ENCODE measurements at places on chromosomes 1 and 21. TPM values are rescaled to one million over a fixed set of nuclear protein-coding genes. Genes with fewer than 3 reads are reported as not detected.
A peak's percentile ranks its signal among the peaks of the same experiment; 100 is the strongest.

Gene HAPLN2
- total RNA-seq: not detected

- DNase-seq: no peak
- H3K27me3 ChIP-seq: no peaks in the 10 kb centered on the region
- H3K36me3 ChIP-seq: no peaks in the 10 kb centered on the region
- no peak overlapping the region for H3K4me3 ChIP-seq
- no peaks in the 10 kb centered on the region for H3K4me1 ChIP-seq
Measured at GRCh38 chr1:57026624-57027354, 61.0 kb upstream of the C8B start.

Gene NBPF4
- total RNA-seq: not detected

GRCh38 chr1:53166912-53167311, 24.5 kb upstream of the SLC1A7 start:
- no peak overlapping the region for H3K4me3 ChIP-seq
- no peaks in the 10 kb centered on the region for H3K4me1 ChIP-seq
- H3K36me3 ChIP-seq: no peaks in the 10 kb centered on the region
- no peak for DNase-seq
- H3K27me3 ChIP-seq: peaks cover 27% of the 10 kb centered on the region

DNA sequence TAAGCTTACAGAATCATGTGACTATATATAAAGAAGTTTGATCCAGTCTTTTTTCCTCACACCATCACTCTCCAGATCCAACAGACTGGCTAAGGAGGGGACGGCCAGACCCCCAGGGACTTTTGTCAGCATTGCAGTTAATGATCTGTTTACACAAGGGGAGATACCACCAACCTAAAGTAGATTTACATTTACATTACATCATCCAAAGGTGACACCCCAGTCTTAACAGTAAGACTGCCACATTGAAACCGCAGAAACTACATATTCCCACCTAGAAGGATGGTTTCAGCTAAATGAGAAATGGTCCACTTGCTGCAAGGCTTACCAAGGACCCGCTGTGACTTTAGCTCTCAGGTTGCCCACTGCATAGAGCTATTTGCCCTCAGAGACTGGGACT, 3.4 kb downstream of the RCAN1 start:
- peaks cover 23% of the 10 kb centered on the region for H3K27me3 ChIP-seq
- H3K4me1 ChIP-seq: peaks cover 21% of the 10 kb centered on the region
- H3K36me3 ChIP-seq: no peaks in the 10 kb centered on the region
- no peak overlapping the region for H3K4me3 ChIP-seq

DNA sequence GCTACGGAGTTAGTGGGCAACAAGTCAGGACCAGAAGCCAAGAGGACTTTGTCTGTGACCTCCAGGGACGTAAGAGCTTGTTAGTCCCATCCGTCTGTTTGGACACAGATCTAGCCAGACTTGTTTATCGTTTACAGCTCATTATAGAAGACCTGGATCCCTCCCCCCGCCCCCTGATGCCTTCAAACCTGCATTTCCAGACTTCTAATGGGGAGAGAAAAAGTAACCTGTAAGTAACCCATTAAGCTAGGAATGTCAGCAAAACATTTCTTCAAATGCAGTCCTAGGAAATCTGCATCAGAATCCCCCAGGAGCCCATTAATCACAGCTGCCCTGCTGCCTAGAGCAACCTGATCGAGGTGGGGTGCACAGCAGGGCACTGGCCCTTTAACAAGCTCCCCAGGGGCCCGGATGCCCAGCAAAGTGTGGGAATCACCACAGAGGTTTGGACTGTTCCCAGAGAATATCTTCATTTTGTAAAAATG, 1.4 kb upstream of the MAD2L2 start:
- peak overlapping the region; percentile 92 for H3K4me3 ChIP-seq
- H3K27ac ChIP-seq: no peak overlapping the region
- peaks cover 4% of the 10 kb centered on the region for H3K36me3 ChIP-seq
- H3K27me3 ChIP-seq: peaks cover 10% of the 10 kb centered on the region

All from activated CD4-positive, alpha-beta T cell treated with anti-CD3 and anti-CD28 coated beads, Interleukin-2, amount 10 ng/mL, durations not matched to agents 24 days and 14 days (primary cell).